ENCODE measurements at places on chromosomes 5 and 9. TPM values are rescaled to one million over a fixed set of nuclear protein-coding genes. Genes with fewer than 3 reads are reported as not detected.

- no peak for DNase-seq
- H3K27ac ChIP-seq = no peak overlapping the region
- H3K36me3 ChIP-seq = no peaks in the 10 kb centered on the region
- no peaks in the 10 kb centered on the region for H3K4me1 ChIP-seq
- no peak overlapping the region for H3K4me3 ChIP-seq
These were observed 174.4 kb downstream of the SLIT3 start for GRCh38 chr5:169126481-169127021.

DNA sequence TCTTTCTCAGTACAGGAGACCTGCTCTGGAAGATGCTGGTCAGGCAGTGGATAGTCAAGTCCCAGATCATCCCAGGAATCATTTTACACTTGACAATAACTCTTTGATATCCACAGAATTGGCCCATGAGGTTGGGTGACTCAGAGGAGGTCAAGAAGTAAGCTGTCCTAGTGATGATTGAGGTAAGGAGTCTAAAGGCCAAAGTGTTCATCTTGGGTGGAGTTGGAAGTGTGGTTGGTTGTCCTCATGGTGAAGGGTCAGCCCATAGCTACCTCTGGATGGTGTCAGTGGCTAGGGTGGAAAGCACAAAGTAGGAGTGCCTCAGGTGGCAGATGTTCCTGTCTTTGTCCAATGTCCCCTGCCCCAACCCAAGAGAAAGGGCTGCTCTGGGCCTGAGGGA, 24.1 kb upstream of the RCL1 start:
- no peaks in the 10 kb centered on the region for H3K27me3 ChIP-seq
- no peak overlapping the region for H3K4me3 ChIP-seq
- no peaks in the 10 kb centered on the region for H3K36me3 ChIP-seq
- no peak overlapping the region for H3K27ac ChIP-seq

GRCh38 chr9:2087500-2088313, 72.6 kb downstream of the SMARCA2 start:
- H3K36me3 ChIP-seq = peaks cover 68% of the 10 kb centered on the region
- H3K27ac ChIP-seq = no peak overlapping the region
- no peak for DNase-seq
- H3K27me3 ChIP-seq = no peaks in the 10 kb centered on the region

GRCh38 chr9:94083384-94083783, 880 bp upstream of the PTPDC1 start:
- no peaks in the 10 kb centered on the region for H3K36me3 ChIP-seq
- DNase-seq = no peak
- peaks cover 31% of the 10 kb centered on the region for H3K4me1 ChIP-seq
- peak overlapping the region; percentile 14 for H3K4me3 ChIP-seq
- H3K27ac ChIP-seq = peak overlapping the region; percentile 25

DNA sequence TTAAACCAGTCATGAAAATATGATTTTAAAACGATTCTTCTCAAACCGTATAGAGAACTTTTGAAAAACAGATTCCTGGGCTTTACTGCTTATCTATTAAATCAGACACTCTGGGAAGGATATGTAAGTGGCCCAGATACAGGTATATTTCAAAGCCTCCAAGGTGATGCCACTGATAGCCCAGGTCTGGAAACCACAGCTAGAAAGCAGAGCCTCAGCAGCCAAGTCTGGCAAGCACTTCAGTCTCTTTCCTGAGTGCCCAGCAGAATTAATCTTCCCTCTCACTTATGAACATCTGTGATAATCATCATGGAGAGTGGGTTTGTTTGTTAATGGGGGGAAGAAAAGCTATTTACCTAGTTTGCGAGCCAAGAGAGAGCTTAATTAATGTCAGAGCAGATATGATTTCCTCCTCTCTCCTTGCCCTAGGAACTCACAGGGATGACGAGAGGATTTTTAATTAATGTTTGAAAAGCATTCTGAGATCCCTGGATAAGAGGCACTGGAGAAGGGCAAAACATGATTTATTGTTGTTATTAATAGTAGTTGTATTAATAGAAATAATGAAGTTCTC, 368.4 kb downstream of the TLE1 start:
- H3K36me3 ChIP-seq = no peaks in the 10 kb centered on the region
- DNase-seq = no peak
- H3K27me3 ChIP-seq = no peaks in the 10 kb centered on the region
- no peaks in the 10 kb centered on the region for H3K4me1 ChIP-seq
- H3K4me3 ChIP-seq = no peak overlapping the region

GRCh38 chr5:179700401-179700918, 1.7 kb downstream of the CANX start:
- DNase-seq = no peak
- peak overlapping the region; percentile 82 for H3K4me3 ChIP-seq
- H3K36me3 ChIP-seq = no peaks in the 10 kb centered on the region
- H3K27ac ChIP-seq = peak overlapping the region; percentile 97
- no peaks in the 10 kb centered on the region for H3K4me1 ChIP-seq

- no peaks in the 10 kb centered on the region for H3K27me3 ChIP-seq
- DNase-seq = peak; percentile 74
- no peaks in the 10 kb centered on the region for H3K36me3 ChIP-seq
- H3K4me3 ChIP-seq = no peak overlapping the region
- H3K4me1 ChIP-seq = peaks cover 12% of the 10 kb centered on the region
These were observed 16.9 kb upstream of the PLCXD3 start for GRCh38 chr5:41527201-41527779.

DNA sequence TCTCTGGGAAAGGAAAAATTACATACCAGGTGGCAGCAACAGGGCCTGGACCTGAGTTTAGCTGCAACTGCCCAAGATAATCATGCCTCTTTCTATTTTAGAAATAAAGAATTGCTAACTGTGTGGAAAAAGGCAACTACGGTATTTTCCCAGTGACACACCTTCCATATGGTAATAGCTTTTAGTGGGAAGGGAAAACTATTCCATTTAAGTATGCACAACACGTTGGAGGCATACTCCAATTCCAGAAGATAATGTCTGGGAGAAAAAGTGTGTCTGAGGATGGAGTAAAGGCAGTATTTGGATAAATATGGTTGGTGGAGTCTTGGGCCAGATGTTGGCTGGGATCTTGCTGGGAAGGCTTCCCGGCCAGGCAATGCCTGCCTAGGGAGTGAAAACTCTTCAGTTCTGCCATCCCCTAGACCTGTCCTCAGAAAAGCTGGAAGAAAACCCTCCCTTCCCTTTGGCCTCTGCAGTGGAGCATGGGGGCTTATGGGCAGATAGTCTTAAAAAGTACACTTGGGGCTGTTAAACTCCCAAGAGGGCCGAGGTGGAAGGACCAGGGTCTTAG, 40.6 kb downstream of the SH3PXD2B start:
- H3K27ac ChIP-seq = peak overlapping the region; percentile 76
- no peaks in the 10 kb centered on the region for H3K27me3 ChIP-seq
- peaks cover 67% of the 10 kb centered on the region for H3K4me1 ChIP-seq
- H3K4me3 ChIP-seq = no peak overlapping the region

DNA sequence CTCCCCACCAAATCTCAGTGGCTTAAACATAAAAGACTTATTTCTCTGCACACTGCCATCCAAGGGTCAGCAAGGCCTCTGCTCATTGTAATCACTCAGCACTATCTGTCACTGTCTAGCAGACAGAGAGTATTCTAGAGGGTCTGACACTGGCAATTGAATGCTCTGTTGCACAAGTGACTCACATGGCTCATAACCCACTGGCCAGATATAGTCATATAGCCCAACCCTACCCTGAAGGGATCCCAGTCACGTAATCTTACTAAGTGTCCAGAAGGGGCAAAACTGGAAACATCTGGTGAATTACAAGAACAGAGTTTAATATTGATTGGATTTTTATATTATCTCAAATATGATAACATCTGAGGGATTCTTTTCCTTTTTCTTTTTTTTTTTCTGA, 80.7 kb downstream of the TSSK1B start:
- no peaks in the 10 kb centered on the region for H3K36me3 ChIP-seq
- no peaks in the 10 kb centered on the region for H3K27me3 ChIP-seq
- H3K4me1 ChIP-seq = no peaks in the 10 kb centered on the region

GRCh38 chr5:1034421-1034905, 25.9 kb downstream of the NKD2 start:
- no peak overlapping the region for H3K27ac ChIP-seq
- no peak overlapping the region for H3K4me3 ChIP-seq
- no peaks in the 10 kb centered on the region for H3K27me3 ChIP-seq
- H3K4me1 ChIP-seq = no peaks in the 10 kb centered on the region
- DNase-seq = no peak

DNA sequence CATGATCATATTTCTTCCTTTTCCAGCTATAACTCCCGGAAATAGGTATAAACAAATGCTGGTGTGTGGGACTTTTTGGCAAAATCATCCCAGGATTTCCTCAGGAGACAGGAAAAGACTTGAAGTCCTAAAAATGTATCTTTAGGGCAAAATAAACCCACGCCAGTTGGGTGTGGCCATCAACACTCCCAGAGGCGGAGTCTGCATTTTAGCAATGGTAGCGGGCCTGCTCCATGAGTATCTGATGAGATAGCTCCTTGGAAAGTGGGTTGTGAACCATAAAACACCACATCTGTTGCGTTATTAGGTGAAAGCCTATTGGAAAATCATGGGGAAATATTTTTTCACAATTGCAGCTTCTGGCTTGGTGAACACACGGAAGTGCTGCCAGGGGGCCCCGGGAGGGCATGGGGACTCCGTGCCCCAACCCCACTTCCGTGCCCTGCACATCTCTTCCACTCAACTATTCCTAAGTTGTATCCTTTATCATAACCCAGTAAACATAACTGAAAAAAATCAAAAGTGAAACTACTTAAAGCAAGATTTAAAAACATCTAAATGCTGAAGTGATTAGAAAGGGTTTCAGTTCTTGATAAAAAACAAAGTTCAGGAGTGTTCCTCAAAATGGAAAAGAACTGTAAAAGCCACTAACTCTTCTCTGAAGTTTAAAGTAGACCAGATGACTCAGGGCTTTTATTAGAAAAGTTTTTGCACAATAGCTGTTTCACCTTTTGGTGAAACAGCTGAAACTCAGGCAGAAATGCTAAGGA, 111.2 kb downstream of the LRRC70 start:
- no peak for DNase-seq
- no peaks in the 10 kb centered on the region for H3K4me1 ChIP-seq
- no peak overlapping the region for H3K4me3 ChIP-seq
- no peaks in the 10 kb centered on the region for H3K36me3 ChIP-seq
- no peaks in the 10 kb centered on the region for H3K27me3 ChIP-seq
- H3K27ac ChIP-seq = no peak overlapping the region

GRCh38 chr9:40927851-40928802, 200.4 kb downstream of the FOXD4L6 start:
- DNase-seq = peak; percentile 53
- H3K36me3 ChIP-seq = no peaks in the 10 kb centered on the region

DNA sequence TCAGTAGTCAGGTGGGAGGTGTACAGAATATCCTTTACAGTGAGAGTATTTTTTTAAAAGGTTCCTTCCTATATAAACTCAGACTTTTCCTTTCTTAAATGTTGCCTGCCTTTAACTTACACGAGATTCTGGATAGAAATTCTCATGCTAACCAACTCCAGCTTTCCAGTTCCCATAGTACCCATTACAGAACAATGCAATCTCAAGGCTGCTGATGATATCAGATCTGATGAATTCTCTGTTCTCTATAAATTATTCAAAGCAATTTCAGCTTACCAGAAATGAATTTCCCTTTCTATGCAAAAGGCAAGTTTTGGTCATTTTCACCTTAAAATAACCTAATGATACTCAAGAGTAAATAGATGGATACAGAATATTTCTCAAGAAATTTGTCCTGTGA, 90.3 kb downstream of the NUDT12 start:
- H3K36me3 ChIP-seq = no peaks in the 10 kb centered on the region
- no peak for DNase-seq
- no peak overlapping the region for H3K4me3 ChIP-seq
- H3K27ac ChIP-seq = no peak overlapping the region

DNA sequence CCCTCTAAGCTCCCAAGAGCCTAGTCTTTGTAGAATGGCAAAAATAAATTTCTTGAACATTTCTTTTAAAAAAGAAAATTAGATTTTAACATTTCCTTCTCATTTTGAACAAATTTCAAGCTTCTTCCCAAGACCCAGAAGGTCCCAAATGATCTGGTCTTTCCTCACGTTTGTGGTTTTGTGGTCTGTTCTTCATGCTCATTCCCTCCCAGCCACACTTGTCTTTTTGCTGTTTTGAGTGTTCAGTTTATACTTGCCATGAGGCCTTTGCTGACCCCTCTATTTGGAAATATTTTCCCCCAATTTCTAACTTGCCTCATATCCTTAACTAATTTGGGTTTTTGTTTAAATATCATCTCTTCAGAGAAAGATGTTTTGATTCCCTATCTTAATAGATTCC, 133.4 kb upstream of the PAPPA start:
- H3K27ac ChIP-seq = no peak overlapping the region
- H3K4me3 ChIP-seq = no peak overlapping the region
- H3K4me1 ChIP-seq = no peaks in the 10 kb centered on the region

DNA sequence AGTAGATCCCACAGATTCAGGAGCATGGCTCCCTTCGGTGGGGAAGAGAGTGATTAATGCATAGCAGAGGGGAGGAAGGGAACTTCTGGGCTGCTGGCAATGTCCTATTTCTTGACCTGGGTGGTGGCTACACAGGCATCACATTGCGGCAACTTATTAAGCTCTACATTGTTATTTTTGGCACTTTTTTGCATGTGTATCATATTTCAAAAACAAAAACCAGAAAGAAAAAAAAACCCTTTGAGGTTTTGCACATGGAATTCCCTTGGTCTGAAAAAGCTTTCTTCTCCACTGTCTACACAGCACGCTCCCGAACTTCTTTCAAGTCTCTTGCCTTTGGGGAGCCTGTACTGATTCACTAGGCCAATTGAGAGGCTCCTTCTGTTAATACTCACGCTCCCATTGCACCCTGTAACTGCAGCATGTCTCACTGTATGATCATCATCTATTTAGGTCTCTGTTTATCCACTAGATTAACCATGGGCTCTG, 25.1 kb downstream of the CEMIP2 start:
- DNase-seq = no peak
- no peaks in the 10 kb centered on the region for H3K4me1 ChIP-seq
- H3K4me3 ChIP-seq = no peak overlapping the region
- H3K27ac ChIP-seq = no peak overlapping the region
- H3K36me3 ChIP-seq = peaks cover 8% of the 10 kb centered on the region

Gene SNAPC3
- total RNA-seq = 14.5 TPM

Gene BTNL3
- not detected for total RNA-seq

Gene COL23A1
- 6.8 TPM for total RNA-seq

Gene QRFP
- total RNA-seq = not detected

Gene EMB
- 6.7 TPM for total RNA-seq

Gene SLC28A3
- total RNA-seq = 0.33 TPM

Gene PDE6A
- total RNA-seq = not detected

Gene TTLL11
- total RNA-seq = 5.9 TPM
